ENCODE measurements at places on chromosomes 7 and 10.

GRCh38 chr10:20993830-20994527, 96.9 kb upstream of the NEBL start:
- DNase-seq = no peak

- no peak for DNase-seq
Observed at GRCh38 chr10:105358911-105359310, 717.8 kb downstream of the SORCS3 start.

DNA sequence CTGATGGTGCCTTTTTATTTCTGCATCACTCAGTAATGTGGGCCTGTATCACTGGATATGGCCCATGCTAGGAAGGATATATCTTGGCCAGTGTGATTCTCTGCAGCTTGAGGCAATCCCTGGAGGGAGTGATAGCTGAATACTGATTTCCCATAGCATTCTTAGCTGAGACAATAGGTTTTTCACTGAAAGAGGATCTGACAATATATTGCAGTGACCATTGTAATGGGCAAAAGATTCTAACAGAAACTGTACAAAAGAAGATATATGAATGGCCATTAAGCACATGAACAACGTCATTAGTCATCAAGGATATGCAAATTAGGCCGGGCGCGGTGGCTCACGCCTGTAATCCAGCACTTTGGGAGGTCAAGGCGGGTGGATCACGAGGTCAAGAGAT, 117.8 kb downstream of the KAT6B start:
- no peak for DNase-seq

DNA sequence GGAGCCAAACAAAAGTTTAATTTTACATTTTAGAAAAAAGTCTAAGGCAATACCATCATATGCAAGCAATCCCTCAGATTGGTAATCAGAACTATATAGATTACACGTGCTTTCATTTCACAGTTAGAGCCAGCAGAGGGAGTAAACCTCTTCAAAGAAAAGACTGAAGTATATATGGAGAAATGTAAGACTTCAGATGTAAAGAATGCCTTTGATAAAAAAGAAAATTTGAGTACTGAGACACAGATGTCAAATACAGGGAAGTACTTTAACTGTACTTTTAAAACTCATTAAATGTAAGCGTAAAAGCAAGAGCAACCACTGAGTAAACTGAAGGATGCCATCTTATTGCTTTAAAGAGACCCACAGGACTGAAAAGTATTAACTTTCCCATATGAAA, 101.4 kb upstream of the FAM133B start:
- DNase-seq = no peak

- DNase-seq = no peak
Observed at GRCh38 chr7:72441791-72442190, 29.7 kb upstream of the CALN1 start.

DNA sequence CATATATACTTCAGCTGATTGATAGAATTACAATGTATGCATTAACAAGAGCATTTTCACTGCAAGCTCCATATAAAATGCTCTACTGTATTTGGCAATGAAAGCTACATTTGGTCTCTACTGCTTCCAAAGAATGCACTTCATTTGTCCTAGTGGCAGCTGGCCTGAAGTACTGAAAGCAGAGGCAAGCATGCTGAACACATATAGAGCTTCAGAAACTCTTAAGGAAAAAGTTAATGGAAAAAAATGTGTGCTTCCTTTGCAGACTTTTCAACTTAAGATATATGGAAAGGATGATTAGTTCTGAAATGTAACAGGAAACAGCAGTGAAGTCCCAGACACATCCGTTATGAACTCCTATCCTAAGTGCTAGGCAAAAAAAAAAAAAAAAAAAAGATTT, 537.1 kb upstream of the POM121L12 start:
- DNase-seq = no peak

DNA sequence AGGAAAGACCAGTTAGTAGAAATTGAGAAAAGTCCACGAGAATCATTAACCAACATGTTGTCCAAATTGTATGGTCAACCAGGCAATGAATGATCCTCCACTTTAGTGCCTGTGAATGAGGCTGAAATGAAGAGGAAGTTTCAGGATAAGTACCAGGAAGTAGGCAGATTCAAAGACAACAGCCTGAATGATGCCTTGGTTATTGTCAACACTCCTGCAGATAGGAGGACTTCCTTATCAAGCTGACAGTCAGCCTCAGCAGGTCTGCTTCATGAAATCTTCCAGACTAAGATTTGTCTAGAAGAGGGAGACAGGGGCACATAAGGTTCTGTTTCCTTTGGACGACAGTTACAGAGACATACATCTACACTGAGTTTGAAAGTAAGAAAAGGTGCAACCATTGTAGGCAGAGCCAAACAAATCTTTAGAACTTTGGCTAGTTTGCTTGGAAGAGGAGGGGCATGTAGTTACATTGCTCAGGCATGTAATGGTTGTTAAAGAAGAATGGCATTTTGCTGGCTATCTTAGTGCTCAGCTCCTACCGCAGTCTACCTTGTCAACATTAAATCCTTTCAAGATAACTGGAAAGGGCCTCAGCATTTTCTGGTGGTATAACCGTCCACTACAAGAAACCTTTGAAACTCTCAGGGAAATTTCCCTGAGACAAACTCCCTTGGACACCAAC, 81.4 kb downstream of the ABI1 start:
- DNase-seq = no peak

- no peak for DNase-seq
Observed at GRCh38 chr7:34759477-34760125, 101.6 kb downstream of the NPSR1 start.

- no peak for DNase-seq
Observed at GRCh38 chr7:25887266-25887665, 264.7 kb upstream of the NFE2L3 start.

DNA sequence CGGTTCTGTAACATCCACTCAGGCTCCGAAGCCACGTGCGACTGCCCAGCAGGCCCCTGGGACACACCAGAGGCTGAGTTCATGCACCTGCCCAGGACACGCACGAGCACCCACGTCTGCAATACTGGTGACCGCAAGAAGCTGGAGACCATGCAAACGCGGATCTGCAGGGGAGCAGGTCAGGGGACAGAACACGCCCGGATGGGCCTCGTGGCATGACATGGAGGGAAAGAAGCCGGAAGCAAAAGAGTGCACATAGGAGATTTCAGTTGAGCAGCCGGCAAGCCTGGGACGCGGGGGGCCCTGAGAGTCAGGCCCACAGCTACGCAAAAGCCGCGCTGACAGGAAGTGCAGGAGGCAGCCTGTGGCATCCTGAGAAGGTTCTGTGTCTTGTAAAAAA, 73.7 kb downstream of the FOXL3 start:
- no peak for DNase-seq

- no peak for DNase-seq
Observed at GRCh38 chr10:21985541-21985940, 18.0 kb downstream of the DNAJC1 start.

DNA sequence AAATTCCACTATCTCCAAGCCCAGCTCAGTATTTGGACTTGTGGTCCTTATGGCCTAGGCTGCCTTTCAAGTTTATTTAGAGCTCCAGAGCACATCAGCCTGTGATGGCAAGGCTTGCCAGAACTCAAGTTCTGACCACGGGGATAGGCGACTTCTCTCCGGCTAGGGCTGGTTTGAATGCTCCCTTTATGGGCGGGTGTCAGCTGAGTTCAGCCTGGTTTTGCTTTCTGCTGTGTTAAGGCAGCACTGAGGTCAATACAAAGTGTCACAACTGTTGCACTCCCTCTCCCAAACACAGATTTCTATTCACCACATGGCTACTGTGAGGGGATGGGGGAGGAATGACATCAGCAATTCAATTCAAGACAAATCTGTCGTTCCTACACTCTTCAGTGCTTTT, 318.1 kb upstream of the MYO3A start:
- no peak for DNase-seq

- no peak for DNase-seq
Observed at GRCh38 chr7:91348711-91349110, 84.5 kb downstream of the FZD1 start.

DNA sequence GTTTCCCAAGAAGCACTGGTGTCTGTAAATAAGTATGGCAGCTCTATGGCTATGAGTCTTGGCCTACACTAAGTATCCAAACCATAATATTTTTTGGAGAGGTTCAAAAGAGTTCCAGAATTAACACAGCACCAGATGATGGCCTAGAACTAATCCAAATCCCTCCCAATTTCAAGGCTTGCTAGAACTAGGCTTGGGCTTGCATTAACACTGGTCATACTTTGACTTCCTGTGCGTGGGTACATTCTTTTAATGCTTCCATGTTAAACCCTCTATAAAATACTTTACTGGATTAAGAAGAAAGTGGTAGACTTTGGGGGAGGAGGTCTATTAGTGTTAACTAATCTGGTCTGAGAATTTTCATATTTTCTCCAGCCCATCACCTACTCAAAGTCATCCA, 3.1 kb downstream of the AASS start:
- no peak for DNase-seq
